ENCODE measurements at places on chromosomes 5 and 9.

DNA sequence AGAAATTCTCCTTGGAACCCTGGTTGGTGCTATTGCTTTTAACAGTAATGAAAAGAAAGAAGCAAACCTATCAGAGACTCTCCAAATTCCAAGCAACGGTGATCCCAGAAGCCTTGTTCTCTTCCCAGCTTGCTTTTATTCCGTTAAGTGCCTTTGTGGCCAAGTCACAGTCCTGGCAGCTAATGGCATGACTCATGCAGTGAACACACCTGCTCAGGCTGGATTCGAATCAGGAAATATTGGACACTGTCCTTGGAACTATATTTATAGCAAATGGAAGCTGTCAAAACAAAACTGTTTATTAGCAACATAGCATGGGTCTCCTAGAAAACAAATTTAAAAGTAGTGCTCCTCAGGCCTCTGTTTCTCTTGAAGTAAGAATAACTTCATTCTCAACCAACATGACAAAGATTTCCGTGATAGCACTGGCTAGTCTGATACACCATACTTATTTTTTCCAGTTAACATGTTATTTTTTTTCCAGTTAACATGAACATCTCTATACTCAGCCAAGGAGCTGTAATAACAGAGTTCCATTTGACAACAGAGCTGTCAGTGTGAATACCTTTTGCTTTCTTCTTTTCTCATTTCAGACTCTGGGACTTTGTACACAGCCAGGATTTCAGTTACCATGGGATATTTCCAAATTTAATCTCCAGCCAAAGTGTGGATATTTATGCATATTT, 502.4 kb downstream of the GADD45G start:
- DNase-seq: no peak

- DNase-seq: no peak
Measured at GRCh38 chr9:89405826-89406225, 87.5 kb downstream of the SECISBP2 start.

GRCh38 chr5:125169396-125169795, 423.0 kb upstream of the ZNF608 start:
- DNase-seq: no peak

GRCh38 chr5:169100735-169101075, 200.2 kb downstream of the SLIT3 start:
- DNase-seq: peak; percentile 81

DNA sequence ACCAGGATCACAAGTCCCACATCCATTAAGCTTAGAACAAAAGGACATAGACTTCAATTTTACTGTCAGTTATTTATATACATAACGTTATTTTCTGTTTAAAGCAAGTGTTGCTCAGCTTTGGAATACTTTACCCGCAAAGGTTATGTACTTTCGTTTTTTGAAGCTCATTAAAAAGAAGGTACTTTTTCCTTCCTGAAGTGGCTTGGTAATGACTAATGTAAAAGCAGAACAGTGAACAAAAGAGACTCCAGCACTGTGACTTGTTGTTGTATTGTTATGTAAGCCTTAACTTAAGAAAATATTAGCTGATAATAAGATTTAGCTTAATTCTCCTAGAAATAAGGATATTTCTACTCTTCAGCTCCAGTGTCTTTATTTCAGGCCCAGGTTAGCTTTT, 97.3 kb upstream of the SLCO6A1 start:
- no peak for DNase-seq

DNA sequence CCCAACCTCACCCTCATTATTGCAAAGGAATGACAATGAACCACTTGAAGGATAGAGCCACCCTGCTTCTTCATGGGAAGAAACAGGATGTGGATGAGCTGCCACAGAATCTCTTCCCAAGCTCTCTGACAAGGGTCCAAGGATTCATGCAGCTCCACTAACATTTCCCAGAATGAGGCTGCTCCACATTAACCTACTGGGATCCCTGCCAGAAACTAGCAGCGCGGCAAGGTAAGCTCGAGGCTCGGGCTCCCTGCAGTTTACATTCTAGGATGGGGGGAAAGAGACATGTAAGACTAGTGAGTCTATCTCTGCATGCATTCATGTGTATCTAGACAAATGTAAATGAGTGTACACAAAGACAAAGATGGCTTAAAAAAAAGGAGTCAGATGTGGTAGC, 12.1 kb downstream of the DCAF12 start:
- no peak for DNase-seq

GRCh38 chr5:147169901-147170300, 64.9 kb upstream of the STK32A start:
- DNase-seq: no peak

DNA sequence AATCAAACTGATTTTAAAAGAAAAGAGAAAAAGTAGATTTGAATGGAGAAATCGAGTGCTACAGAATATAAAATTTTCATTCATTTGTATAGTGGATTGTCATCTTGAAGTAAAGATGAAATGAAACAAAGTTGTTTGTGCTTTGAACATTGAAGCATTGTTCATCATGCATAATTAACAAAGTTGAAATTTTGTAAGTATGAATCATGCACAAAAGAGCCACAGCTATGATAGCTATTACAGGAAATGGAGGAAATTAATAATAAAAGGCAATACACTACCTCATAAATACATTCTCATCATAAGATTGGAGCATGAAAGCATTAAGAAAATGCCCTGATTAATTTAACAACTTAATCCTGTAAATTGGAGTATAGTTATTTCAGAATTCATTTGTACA, 153.4 kb upstream of the TLX3 start:
- peak; percentile 70 for DNase-seq

GRCh38 chr5:475704-476101, 32.7 kb downstream of the EXOC3 start:
- no peak for DNase-seq

DNA sequence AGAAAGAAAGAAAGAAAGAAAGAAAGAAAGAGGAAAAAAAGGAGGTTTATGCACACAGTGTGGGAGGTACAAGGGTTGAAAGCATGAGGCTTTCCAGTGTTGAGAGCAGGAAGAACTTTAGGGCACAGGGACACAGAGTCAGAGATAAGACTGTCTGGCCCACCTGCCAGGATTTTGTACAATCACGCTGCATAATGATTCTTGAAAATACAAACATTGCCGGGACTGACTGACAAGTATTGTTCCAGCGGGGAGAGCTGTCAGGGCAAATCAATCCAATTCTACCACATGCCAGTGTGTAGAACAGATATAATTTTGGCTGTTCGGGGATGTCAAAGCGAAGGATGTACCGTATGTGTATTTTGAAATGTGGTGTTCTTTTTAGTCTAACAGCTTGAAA, 254.7 kb downstream of the NTRK2 start:
- no peak for DNase-seq

- DNase-seq: peak; percentile 81
Measured at GRCh38 chr9:134663753-134664415, 22.3 kb downstream of the COL5A1 start.

GRCh38 chr9:69397384-69398214, 72.6 kb downstream of the ENTREP1 start:
- peak; percentile 12 for DNase-seq

DNA sequence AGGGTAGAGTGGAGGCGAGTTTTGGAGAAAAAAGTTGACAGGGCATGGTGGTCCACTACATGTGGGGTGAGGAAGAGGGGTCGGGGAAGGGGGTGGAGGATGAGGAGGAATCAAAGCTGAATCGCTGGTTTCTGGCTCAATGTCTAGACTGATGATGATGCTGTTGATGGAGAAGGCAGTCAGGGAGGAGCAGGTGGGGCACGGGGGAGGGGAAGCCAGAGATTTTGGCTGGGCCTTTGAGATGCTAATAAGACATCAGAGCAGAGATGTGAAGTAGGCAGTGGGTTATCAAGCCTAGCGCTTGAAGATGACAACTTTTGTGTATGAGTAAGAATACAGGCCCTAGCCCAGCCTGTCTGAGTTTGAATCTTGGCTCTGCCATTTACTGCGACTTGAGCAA, 32.4 kb upstream of the TTC23L start:
- no peak for DNase-seq

GRCh38 chr5:75856056-75856455, 138.8 kb upstream of the POC5 start:
- DNase-seq: no peak

DNA sequence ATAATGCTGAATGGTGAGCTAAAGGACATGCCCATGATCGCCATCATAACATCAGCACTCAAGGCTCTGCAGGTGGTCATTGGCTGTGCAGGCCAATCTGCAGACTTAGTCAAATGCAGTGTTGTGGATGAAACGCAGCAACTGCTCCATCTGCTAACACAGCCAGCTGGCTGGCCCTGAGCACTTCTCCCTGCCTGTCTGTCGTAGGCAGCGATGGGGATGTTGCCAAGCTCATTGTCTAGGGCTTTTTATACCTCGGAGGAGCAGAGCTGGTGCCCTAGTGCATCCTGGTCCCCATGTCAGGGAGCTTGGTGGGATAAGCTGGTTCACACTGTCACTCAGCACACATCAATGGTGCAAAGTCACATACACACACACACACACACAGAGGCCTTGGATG, 189.4 kb downstream of the TENT4A start:
- no peak for DNase-seq

Measured in EH (cell line).